Sigmoid colon (tissue), 7 donors: ENCODE measurements at places on chromosomes 7 and 10.

GRCh38 chr10:32109603-32110002 is 53.4 kb upstream of the KIF5B start:
- DNase-seq: no peak

GRCh38 chr10:49074836-49075682 is 40.3 kb downstream of the VSTM4 start:
- no peak for DNase-seq

DNA sequence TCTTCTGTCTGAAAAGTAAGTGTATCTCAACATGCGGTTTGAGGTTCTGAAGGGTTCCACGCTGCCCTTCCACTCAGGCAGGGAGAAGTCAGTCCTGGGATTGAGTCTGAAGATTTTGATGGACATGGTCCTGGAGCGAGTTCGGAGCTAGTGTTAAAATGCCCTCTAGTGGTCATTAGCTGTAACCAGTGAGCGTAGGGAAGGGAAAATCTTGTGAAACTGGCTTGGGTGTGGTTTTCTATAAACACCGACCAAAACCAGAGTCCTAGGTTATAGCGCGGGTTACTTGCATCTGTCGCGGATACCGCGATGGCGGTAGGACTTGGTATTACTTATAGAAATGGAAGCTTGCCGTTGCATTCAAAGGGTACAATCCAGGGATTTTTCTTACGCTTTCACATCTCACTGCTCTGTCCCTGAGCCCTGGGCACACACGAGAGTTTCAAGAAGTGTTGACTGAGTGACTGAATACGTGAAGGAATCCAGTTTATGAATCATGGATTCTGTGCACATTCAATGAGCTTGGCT is 348.2 kb upstream of the C7orf33 start:
- no peak for DNase-seq

DNA sequence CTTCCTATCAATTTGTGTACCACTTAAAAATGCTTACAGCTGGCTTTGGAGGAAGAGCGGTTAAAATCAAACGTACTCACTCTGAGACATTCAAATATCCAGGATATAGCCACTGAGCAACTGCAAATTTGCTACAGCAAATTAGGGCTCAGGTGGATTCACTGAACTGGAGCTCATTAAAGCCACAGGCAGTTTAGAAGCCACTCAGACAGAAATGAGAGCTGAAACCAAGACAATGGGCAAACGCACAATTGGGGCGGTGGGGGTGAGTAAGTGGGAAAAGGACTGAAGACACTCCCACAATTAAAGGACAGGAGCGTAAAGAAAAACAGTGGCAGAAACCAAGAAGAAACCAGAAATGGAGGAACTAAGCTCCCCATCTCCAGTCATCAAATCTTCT is 20.5 kb downstream of the MPP7 start:
- no peak for DNase-seq

DNA sequence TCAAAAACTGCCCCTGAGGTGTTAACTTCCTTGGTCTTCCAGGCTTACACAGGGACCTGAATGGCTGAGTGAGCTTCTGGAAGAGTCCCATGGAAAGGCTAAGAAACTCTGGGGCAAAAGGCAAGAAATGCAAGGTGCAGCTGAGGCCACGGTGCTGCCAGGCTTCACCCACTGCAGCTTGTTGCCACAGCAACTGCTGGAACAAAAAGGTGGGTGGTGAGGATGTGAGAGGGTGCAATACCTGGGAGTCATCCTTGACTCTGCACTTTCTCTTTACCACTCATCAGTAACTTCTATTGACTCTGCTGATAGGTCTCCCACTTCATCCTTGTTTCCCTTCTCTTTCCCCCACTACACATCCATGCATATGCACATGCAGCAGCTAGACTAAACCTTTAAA is 258.6 kb downstream of the BMPER start:
- DNase-seq: no peak

GRCh38 chr10:111211706-111212105 is 134.9 kb downstream of the ADRA2A start:
- DNase-seq: no peak
